ENCODE measurements at places on chromosomes 6 and 20.

DNA sequence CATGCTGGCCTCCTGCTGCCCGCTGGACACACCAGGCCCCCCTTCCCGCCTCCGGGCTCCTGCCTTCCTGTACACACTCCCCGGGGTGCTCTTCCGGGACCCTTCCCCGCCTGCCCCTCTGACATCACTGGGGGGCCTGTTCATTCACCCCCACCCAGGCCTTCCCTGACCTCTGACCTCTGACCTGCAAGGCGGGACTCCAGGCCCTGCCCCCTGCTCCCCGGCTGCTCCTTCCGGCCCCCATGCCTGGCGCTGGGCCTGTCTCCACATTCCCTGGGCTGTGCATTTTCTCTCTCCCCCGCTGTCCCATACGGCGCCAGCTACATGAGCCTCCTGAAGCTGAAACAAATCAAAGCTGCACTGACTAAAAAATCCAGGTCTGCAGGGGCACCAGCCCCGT is 71.6 kb upstream of the GATA5 start:
- no peak for DNase-seq

GRCh38 chr6:163786995-163787671 is 372.6 kb downstream of the QKI start:
- no peak for DNase-seq

GRCh38 chr6:153941768-153942167 is 97.3 kb upstream of the OPRM1 start:
- DNase-seq: no peak

DNA sequence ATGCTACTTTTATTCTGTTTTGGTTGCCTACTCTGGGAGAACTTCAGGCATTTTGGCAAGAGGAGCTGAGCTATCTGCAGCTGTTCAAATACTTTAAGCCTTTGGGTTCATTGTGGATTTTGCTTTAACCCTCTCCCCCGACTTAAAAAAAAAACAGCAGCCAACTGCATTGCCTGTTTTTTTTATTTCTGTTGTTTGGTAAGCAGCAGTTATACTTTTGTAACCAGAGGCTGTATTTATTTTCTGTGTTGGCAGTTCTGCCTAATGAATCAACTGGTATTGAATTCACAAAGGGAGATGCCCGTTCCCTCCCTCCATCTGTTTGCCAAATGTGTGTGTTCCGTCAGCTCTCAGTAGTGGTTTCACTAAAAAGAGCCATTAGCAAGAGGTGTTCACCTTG is 484.0 kb downstream of the UTRN start:
- DNase-seq: peak; percentile 4

DNA sequence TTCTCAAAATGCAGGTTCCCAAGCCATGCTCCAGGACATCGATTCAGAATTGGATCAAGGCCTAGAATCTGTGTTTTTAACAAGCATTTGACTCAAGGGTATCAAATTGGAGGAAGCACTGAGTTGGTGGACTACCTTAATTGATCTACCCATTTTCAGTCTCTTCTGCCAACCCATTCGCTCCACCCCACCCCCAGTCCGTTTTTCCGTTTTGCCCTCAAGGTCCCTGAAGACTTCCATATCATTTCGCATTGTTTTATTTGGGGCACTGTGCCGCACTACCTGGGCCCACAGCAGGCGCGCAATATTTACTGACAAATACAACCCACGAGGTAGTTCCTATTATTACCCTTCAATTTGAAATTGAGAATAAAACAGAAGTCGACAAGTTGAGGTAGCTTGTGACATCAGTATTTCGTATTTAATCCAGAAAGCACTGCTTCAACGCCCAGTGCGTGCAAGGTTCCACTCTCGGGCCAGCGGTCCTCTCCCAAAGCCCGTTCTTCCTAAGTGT is 557 bp upstream of the DHX35 start:
- DNase-seq: no peak

DNA sequence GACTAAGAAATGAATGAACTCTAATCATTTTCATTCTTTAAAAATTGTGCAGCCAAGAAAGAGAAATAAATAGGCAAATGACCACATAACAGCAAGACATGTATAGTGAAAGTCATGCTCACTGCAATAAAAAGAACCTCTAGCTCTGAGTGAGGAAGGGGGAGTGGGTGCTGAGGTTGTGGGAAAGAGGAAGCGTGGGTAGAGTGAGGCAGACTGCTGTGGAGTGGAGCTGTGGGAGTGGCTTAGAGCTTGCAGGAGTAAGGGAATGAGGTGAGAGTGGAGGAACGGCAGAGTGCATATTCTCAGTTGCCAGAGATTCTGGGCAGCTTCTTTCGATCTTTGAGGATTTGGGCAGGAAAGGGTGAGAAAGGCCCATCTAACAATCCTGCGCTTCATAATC is 10.4 kb downstream of the DEFB129 start:
- no peak for DNase-seq

- no peak for DNase-seq
Observed at GRCh38 chr20:32321390-32321789, 36.7 kb upstream of the ASXL1 start.

DNA sequence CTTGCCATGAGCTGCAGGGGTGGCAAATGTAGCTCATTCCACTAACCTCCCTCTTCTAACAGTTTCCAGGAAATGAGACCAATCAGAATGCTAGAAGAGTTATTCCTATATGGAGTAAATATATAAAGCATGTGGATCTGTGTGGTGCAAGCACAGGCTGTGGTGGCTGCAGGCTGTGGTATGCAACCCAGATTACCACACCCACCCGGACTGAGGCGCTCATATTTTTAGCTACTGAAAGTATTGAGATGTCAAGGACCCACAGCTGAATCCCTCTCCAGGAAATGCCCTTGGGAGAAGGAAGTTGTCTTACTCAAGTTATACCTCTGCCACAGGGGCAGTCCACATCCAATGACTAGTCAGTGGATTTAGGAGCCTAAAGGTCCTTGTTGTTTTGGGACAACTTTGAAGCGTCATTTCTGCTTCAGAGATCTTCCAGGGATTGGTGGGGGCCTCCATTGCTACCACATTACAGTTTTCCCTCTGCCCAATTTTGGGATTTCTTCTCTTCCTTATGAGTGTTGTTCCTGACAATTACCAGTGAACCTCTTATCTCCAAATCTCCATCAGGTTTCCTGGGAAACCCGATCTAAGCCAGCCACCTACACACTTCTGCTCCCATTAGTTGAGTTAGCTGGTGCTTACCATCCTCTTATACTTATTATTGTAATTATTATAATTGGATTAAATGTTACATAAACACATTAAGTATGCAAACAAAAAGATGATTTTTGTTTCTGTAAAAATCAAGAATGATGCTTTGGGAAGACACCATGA is 12.1 kb upstream of the REPS1 start:
- no peak for DNase-seq

DNA sequence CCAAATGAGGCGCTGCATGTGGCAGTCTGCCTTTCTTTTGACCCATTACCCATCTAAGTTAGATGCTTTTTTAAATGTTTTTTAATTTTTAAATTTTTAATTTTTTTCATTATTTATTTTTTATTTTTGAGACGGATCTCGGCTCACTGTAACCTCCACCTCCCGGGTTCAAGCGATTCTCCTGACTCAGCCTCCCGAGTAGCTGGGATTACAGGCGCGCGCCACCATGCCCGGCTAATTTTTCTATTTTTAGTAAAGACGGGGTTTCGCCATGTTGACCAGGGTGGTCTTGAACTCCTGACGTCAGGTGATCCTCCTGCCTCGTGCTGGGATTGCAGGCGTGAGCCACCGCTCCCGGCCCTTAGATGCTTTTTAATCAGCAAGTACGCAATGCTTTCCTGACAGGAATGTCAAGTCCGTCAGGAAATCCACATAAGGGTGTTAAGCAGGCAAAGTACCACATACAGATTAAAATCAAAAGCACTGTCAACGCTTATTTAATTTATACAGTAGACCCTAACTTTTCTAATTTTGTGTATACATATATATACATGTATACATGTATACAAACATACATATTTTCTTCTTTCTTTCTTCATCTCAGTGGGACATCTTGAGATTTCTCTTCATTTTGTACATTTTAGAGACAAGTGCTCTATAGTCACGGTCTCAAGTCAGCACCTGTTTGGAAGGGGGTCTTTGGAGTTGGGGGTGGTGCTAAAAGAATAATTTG is 995 bp upstream of the GSTA4 start:
- peak; percentile 68 for DNase-seq

DNA sequence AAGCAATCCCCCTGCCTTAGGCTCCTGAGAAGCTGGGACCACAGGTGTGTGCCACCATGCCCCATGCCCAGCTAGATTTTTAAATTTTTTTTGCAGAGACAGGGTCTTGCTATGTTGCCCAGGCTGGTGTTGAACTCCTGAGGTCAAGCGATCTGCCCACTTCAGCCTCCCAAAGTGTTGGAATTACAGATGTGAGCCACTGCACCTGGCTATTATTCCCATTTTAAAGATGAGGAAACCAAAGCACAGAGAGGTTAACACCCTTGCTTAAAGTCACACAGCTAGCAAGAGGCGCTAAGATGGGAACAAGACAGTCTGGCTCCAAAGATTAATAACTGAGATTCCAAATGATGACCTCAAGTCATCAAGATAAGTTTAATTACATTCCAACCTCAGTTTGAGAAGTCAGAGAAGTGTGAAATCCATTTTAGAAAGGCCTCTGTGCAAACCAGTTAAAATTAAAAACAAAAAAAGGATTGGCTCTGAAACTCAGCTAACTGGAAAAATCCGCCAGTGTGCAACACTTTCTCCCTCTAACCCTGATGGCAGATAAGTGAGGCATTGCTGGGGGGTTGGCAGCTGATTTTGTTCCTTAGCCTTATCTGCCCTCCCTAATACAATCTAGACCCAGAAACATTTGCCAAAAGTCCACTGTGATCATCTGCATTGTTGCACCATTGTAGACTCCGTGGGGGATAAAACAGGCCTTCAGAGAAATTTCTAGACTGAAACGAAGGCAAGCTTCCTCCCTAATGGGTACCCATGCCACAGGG is 55.5 kb downstream of the CPNE5 start:
- no peak for DNase-seq

- no peak for DNase-seq
Observed at GRCh38 chr6:87918461-87918941, 129.1 kb upstream of the SPACA1 start.

GRCh38 chr6:55836945-55837344 is 38.4 kb downstream of the BMP5 start:
- no peak for DNase-seq

GRCh38 chr6:37077191-37077904 is 71.9 kb downstream of the FGD2 start:
- DNase-seq: no peak

- no peak for DNase-seq
Observed at GRCh38 chr6:53065266-53066076, at the start of gene FBXO9. FBXO9 (plus strand) TSS chr6:53065404; CDS start chr6:53065790, 386 bp downstream.

DNA sequence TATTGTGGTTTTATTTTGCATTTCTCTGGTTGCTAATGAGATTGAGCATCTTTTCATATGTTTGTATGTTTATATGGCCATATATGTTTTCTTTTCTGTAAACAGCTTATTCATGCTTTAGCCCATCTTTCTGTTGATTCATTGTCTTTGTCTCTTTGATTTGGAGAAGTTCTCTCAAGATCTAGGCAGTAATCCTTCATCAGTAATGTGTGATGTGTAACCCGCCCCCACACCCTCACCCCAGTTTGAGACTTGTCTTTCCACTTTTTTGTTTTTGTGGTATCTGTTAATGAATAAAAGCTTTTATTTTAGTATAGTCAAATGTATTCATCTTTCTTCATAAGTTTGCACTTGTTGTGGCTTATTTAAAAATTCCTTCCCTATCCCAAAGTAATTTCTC is 26.0 kb downstream of the ZC3H12D start:
- DNase-seq: no peak

All from GM04503 (cell line).